T-helper 1 cell (primary cell): ENCODE measurements at places on chromosomes 12 and 14.

DNA sequence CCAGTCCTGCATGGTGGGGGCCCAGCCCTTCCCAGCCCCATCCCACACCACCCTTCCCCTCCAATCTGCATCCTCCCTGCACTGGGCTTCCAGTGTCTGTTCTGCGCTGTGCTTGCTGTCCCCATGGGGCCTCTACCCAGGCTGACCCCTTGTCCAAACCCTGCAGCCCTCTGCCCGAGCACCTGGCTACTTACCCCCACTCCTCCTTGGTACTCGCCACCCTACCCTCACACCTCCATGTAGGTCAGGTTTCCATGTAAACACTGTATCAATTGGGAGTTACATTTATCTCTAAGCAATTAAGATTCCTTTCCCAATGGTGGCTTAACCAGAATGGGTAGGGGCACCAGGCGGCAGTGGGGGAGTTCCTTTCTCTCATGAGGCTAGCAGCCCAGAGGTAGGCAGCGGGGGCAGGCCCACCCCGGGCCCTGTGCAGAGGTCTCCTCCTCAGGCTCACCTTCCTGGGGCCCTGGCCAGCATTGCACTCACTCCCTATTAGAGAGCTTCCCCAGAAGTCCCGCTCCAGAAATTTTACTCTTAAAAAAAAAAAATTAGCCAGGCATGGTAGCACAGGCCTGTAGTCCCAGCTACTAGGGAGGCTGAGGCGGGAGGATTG is 76.6 kb upstream of the CCND2 start:
- DNase-seq = no peak

DNA sequence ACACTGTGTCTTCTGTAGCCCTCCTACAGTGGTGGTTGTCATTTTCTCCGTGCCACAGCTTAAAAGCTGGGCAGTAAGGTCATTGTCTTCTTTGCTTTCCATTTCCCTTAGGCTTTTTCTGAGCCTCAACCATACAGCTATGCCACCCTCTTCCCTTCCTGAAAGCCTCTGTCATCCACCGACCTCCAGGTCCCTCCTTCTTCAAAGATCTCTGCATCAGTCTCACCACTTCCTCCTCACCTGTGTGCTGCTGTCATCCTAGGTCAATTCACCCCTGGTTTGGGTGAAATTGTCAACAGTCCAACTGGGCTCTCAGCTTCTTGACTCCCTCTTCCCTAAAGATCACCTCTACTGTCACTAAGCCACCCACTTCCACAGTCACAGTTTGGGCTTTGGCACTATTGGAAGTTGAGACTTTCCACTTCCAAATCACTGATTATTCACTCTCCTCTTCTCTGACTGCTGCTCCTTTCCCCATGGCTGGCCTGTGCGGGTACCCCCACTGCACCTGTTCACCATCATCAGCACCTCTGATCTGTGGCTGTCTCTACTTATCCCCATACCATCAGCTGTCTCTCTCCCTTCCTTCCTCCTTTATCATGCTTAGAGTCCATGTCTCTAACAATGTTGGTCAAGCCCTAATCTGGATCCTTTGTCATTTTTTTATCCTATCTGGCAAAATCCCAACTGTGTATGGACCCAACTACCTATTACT is 15.5 kb upstream of the TSPAN9 start:
- no peak for DNase-seq

DNA sequence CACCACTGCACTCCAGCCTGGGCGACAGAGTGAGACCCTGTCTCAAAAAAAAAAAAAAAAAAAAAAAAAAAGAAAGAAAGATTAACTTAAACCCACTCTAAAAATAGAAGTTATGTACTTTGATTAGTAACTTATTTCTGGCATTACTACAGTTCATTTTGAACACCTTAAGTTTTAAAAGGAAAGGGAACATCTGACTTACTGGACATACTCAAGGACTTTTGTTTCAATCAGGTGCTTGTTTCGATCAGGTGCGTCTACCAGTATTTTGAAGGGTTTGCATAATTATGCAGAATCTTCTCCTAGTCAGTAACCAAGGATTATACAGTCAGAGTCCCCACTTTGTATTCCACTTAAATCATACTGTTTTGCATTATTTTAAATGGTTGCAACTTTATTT is 105.6 kb downstream of the DERA start:
- DNase-seq = no peak

DNA sequence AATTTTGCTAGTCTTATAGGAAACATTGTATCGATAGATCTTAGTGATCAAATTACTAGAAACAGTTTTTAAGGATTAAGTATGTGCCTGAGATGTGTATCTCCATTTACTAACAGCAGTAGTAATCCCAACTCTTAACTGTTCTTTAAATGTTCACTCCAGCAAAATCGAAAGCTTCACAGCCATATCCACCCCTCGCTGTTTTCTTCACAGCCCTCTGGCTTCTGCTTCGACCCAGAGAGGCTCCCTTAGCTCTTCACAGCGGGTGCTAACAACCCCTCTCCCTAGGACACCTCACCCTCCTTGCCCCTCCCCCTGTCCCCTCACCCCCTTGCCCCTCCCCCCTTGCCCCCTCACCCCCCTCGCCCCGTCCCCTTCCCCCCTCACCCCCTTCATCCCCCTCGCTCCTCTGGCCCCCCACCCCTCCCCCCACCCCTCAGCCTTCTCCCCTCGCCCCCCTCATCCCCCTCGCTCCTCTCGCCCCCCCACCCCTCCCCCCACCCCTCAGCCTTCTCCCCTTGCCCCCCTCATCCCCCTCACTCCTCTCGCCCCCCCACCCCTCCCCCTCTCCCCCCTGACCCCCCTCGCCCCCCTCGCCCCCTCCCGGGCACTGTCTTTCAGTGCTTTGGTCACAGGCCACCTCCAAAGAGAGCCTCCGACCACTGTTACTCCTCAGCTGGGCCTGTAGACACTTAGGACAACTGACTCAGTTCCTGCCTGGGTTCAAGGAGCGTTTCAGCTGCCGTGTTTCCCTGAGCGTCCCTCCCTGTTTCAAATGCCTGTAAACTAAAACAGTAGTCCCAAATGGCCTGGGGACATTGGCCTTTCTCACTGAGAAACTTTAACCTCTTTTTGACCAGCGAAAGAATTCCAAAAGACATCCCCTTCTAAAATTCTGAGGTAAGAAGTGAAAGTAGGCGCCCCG is 46.0 kb upstream of the DYNC1H1 start:
- no peak for DNase-seq

DNA sequence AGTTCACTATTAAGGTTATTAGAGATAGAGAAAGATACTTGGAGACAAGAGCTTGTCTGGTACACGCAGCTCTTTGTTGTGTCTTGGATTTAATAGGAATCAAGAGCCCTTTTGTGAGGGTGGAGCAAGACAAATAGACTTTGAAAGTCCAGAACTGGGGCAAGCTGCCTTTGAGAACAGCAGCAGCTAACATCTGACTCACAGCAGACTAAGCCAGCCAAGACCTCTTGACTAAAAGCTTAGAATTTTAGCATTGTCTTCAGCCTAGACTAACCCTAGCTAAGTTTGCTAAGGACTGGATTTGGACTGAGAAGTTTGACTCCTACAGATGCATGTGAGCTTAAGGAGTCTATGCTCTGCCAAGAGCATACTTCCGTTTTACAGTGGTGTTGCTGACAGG is 201.9 kb upstream of the RBM19 start:
- no peak for DNase-seq
